Activated CD4-positive, alpha-beta T cell treated with anti-CD3 and anti-CD28 coated beads for 24 hours (primary cell): ENCODE measurements at places on chromosomes 12 and 14.

- DNase-seq: no peak
Measured at GRCh38 chr12:54373649-54374561, 9.6 kb upstream of the GPR84 start.

DNA sequence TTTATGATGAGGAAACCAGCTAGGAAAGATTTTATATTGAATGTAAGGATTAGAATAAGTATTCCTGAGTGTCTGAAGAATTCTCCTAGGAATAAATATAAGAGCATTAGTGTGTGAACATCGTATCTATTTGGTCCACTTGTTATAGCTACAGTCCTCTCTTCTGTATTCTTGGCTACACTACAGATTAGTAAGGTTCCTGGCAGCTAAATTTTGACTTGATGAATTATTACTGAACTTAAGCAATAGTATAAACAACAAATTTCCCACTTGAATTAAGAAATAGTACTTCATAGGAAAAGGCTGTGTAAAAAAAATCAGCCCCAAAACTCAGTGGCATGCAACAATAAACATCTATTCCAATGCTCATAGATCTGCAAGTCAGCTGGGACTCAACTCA, 138.4 kb upstream of the G2E3 start:
- DNase-seq: no peak

DNA sequence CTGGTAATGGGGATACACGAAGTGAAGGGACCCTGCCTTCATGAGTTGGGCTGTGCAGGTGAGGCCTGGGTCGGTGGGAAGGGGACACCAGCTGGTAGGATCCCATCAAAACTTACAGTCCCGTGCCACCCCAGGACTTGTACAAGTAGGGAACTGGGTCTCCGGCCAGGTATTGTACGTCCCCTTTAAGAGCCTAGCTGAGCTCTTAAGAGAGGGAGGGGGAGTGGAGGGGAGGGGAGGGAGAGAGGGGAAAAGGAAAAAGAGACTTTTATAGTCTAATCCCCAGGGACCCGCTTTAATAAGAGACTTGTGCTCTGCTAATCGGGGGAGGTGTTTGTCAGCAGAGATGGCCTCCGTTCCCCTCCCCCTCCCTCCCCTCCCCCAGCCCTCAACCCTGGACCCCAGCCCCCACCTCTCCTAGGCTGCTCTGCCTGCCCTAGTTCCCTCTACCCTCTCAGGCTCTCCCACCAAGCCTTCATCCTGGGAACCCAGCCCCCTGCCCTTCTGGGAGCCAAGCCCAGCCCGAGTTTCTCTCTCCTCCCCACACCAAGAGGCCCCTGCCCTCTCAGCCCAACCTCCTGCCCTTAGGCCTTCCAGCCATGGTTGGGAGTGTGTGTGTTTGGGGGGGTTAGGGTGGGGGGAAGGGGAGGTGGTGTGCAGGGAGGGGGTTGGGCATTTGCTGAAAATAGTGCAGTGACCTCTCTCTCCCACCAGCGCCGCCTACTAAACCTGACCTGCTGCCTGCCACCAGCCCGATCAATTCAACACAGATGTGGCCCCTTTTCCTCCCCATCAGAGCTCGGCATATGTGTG, 2.6 kb downstream of the GDF11 start:
- no peak for DNase-seq

GRCh38 chr12:3280967-3281366, 203.8 kb downstream of the TSPAN9 start:
- DNase-seq: no peak

- no peak for DNase-seq
Measured at GRCh38 chr12:26691234-26691970, 141.6 kb downstream of the ITPR2 start.
